LoVo (cell line): ENCODE measurements at places on chromosomes 4 and X.

GRCh38 chr4:119184128-119184527 is 28.4 kb upstream of the USP53 start:
- no peak for DNase-seq

DNA sequence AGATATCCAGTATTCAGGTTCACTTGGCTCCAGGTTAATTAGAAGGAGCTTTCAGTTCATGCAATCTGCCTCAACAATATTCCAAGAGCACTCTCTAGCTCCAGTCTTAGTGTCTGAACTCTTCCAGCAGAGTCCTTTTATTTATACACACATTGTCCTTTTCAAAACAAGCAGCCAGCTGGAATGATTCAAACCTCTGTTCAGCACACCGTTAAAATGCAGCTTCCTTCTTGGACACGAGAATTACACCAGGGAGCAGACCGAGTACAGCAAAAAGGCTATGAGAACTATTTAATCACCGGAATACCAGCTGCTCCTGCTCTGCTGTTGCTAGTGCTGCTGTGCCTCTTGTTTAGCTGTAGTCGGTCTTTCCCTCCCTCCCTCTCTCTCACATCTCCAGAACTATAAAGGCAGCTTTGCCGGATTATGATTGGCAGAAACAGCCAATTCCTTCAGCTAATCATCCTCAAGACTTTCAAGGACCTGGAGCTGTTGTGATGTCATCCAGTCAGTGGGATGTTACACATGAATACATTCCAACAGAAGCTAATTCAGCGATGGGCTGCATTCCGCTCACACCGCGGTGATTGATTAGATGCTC is at the start of gene NDST4:
Gene NDST4, minus strand, starts transcription at position 115 of the 601 bp plus-strand sequence. CDS start 36,584 bp downstream, outside the sequence.
- DNase-seq: no peak

DNA sequence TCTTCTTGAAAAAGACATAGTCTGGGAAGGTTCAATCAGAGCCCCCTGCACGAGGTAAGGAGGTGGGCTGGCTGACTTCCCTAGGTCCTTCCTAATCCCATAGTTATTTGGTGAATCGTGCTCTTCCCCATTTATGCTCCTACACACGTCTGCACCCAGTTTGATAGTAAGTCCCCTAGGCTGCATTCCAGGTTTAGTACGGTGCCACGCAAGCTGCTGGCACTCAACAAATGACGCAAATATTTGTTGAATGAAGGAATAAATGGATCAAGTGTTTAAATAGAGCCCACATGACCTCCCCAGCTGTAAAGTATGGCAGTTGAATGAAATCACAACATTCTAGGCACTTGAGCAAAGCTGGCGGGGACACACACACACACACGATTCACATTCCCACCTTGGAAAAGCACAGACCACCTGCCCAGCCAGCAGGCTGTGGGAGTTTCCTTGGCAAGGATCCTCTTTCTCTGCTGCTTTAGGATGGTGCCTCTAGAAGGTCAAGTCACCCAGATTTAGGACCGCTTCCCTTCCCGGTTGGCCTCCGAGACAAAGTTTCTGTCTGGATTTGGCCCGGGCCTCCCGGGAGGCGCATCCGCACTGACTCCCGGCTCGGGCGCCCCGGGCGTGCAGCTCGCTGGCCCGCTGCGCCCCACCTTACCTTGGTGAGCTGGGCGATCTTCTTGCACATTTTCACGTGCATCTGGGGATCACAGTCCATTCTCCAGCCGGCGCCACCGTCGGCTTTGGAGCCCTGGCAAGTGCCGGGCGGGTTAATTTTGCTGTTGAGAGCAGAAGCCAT is 721 bp downstream of the FAM184B start:
- no peak for DNase-seq

DNA sequence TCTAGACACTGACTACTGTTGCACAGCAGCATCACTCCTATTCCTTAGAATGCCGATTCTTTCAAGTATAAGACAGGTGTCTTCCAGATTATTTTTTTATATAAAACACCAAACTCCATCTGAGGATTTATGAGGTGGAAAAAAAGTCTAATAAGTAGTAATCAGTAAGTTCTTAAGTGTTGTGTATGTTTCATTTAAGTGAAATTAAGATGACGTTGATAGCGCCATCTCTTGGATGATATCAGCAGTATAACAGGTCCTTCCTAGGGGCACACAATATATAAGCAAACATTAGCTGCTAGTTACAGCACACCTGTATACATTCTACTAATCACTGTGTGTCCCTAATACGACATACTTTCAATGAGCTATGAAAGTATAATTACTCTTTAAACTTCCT is 99.6 kb upstream of the STS start:
- no peak for DNase-seq

DNA sequence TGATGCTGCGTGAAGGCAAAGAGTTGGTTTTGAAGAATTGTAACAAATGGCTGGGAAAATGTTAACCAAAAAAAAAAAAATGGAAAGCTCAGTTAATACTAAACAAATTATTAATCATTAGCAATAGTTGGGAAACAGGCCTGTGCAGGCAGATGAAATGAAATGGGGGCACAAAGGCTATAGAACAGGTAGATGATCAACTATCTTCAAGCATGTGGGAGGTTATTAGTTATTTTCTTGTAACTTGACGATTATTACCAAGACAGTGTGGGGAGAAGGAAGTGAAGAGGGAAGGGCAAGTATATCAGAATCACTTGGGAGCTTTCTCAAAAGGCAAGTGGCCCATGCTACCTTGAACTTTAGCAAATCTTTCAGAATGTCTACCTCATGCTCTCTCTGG is 351.9 kb downstream of the BCOR start:
- no peak for DNase-seq
